ENCODE measurements at places on chromosomes 6 and 20.

DNA sequence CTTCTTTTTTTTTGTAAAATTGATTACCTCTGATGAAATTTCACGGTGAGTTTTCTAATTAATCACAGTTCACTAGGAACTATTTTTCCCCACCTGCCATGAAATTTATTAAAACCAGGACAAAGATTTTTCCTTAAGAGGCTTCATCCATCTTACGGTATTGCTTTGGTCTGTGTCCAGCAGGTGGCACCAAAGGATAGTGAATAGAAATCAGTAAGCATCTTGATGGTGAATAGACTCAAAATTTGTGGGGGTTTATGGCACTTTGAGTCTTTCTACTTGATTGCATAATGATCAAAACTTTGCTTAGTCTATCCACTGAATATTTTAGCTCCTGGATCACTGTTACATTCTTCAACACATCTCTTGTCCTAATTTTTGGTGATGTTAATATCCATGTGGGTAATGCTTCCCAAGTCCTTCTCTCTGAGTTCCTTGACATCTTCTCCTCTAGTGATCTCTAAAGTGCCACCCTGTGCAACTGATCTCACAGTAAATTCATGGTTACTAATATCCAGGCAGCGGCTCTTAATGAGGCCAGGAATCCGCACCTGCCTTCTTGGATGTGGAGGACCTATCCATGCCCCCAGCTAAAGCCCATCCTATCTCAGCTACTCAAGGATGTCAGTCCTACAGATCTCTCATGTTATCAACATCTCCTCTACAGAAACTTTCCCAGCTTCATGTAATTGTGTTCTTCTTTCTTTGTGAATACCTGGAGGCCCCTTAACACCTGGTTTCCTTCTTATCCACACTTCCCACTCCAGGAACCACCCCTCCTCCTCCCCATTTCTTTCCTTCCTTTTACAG, 54.5 kb downstream of the STMND1 start:
- peak; percentile 3 for DNase-seq

GRCh38 chr6:138964012-138964411, 24.0 kb downstream of the REPS1 start:
- no peak for DNase-seq

- no peak for DNase-seq
These were observed 12.8 kb upstream of the KHDRBS2 start for GRCh38 chr6:62298745-62299392.

DNA sequence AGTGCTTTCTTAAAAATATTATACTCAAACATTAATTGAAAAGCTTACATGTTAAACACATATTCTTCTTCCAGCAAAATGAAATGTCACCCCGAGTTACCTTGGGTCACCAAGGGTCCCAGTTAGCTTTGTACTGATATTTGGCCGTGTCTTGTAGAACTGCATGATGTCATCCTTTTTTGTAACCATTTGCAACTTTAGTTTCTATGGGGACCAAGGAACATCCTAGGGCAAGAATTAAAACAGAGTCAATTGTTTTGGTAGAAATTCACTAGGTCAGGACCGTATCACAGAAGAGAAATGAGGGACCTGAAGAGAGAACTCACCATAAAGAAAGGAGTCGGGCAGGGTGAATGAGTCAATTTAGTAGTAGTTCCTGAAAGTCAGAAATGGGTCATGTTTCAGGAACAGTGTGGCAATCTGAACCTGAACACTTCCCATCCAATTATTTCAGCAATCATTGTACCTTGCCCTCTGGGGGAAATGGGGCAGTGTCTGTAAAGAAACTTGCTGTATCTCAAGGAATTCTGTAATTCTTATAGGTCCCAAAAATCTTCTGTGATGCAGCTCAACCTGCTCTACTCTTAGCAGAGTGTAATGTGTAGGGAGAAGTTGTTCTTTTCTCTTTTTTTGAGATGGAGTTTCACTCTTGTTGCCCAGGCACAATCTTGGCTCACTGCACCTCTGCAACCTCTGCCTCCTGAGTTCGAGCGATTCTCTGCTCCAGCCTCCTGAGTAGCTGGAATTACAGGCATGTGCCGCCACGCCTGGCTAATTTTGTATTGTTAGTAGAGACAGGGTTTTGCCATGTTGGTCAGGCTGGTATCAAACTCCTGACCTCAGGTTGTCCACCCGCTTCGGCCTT, 5.3 kb upstream of the AKAP7 start:
- DNase-seq: no peak

- no peak for DNase-seq
These were observed 15.4 kb downstream of the ENPP3 start for GRCh38 chr6:131652472-131652871.

GRCh38 chr20:57546956-57547649, 13.8 kb upstream of the PCK1 start:
- DNase-seq: no peak

GRCh38 chr20:50521221-50522052, 11.3 kb downstream of the PTPN1 start:
- no peak for DNase-seq

DNA sequence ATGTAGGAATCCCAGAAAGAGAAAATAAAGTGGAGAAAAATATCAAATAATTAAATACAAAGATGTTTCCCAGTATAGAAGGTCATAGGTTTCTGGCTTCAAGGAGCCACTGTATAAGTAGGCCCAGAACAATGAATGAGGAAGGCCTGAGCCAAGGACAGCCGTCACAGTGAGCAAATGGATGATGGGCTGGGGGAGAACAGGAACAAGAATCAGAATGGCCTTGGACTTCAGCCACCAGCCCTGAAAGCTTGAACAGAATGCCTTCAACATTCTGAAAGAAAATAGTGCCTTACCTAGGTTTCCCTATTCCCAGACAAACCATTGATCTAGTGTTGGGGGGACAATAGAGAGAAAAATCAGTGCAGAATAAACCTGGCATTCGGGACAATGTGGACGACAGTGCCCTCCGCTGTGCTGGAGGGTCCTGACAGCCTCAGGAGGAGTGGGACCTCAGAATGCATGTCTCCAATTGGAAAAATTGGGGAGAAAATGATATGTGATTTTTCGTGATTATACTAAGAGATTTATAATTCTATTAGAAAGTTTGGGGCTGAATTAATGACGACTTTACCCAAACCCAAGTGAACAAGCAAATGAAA, 333.9 kb upstream of the AGPAT4 start:
- no peak for DNase-seq

- DNase-seq: no peak
These were observed 146.6 kb downstream of the BCAS1 start for GRCh38 chr20:53923566-53924369.

- no peak for DNase-seq
These were observed 191.4 kb downstream of the ADGRB3 start for GRCh38 chr6:68826501-68826900.

DNA sequence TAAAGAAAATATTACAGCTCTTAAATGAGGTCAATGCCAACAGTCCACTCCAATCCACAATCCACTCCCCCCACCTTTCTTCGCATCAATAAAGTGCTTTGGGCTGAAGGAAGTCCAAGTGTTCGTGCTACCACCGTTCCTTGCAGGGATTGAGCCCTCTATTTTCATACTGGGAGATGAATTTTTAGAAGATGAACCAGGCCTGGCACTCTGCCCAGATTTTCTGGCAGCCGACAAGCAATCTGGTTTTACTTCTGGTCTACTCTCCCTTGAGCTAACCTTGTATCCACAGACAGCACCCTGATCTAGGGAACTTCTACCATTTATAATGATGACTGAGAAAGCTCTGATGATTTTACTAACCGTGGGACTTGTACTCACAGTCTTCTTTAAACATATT, 72.3 kb downstream of the BTBD9 start:
- DNase-seq: no peak

DNA sequence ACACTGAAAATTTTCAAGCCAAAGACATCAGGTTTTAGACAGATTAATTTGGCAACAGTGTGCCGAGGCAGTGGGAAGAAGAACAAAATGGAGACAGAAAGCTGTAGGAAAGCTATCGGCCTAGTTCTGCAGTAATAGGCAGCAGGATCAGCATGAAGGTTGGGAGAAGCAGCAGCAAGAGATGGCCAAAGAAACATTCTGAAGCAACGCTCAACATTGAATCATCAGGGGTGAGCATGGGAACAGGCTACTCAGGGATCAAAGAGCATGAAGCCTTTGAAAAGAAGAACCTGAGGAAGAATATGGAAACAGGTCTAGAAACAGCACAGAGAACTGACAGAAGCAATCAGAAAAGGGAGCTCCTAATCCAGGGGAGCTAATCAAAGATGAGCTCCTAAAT, 7.1 kb upstream of the DST start:
- DNase-seq: no peak

- no peak for DNase-seq
These were observed 1590.1 kb downstream of the HACE1 start for GRCh38 chr6:103269581-103269980.

DNA sequence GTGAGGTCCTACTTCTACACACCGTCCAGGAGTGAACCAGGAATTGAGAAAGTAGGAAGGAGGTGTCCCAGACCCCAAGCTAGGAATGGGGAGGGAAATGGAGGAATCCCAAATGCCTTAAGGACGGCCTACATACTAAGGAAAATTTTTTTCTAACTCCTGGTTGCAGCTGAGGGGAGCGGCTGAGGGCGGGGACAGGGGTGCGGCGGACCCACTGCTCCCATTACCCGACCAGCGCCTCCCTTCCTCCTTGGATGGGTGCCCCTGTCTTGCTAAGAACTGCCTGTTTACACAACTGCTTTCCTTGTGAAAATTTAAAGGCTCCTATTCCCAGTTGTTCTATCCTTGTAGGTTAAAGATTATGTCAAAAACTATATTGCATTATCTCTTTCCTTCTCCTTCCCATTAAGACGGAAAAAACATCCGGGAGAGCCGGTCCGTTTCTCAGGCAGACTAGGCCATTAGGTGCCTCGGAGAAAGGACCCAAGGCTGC, 699 bp upstream of the HSPA1B start:
- peak; percentile 17 for DNase-seq

DNA sequence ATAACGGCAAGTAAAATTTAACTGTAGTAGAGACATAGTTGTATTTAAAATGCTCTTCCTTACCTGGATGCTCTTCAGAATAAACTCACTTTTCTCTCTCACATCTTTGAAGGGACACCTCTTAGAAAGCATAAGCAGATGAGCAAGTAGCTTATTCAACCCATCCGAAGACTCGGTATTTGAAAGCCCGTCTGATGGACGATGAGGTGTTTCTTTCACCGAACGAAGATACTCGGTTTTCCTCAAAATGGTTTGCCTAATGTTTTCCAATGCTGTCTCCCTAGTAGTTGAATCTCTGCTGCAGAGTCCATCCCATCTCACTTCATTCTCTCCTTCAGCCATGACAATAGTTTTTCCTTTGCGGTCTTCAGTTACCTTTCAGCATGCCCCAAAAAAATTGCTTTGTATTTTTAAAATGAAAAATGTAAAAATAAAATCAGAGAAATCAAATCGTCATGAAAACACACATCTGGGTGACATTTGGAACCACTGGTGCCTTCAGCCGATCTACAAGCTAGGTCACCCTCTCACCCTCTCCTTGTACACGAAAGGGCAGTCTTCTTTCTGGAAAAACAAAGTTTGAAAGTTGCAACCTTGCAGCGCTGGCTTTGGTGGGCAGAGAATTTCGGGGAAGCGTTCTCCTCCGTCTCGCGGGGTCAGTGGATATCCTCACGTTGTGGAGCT, 772 bp downstream of the SESN1 start:
- DNase-seq: no peak

- no peak for DNase-seq
These were observed 12.7 kb downstream of the STX11 start for GRCh38 chr6:144162977-144163376.

GRCh38 chr6:128508588-128509296, 11.7 kb downstream of the PTPRK start:
- no peak for DNase-seq

- DNase-seq: no peak
These were observed 120.8 kb downstream of the OR2B2 start for GRCh38 chr6:27791182-27791943.

GRCh38 chr6:35203152-35203670, 10.5 kb upstream of the SCUBE3 start:
- DNase-seq: no peak

DNA sequence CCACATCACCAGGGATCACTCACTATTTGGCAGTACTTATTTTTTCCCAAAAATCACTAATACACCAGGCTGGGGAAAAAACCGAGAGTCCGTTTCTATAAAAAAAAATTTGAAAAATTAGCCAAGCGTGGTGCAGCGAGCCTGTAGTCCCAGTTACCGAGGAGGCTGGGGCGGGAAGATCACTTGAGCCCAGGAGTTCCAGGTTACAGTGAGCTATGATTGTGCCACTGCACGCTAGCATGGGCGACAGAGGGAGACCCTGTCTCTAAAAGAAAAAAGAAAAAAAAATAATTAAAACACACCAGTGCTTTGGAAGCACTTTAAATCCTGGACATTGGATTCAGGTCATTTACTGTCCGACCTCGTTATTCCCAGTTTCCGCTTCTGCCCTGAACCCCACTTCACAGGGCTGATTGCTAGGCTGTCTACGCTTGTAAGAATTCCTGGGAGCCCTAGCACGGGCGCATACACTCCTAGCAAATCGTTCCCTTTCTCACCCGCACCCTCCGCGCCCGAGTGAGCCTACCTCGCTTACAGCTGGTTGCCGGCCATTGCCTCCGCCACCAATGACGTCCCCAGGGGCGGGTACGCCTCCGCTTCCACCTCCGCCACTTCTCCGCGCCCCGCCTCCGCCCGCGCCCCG, at the start of gene TPMT:
TPMT (minus strand) TSS at position 571 of the 643 bp plus-strand sequence. CDS start 5,950 bp downstream, outside the sequence.
- no peak for DNase-seq

DNA sequence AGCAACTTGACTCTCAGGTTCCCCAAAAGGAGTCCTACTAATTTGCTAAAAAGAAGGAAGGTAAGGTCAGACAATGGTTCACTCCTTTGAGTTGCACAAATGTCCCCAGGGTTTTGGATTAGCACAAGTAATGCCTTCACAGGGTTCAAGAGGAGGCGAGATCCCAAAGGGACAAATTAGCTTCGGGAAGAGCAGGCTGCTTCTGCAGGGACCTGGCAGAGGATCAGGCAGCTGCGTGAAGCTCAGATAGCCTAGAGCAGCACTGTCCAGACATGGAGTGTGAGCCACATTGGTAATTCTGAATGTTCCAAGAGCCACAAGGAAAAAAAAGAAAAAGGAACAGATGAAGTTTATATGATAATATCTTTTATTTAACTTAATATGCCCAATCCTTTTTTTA, 115.4 kb downstream of the CFAP61 start:
- DNase-seq: no peak

GRCh38 chr6:146664871-146665360, 66.1 kb downstream of the ADGB start:
- DNase-seq: no peak

All from stimulated activated CD8-positive, alpha-beta memory T cell treated with anti-CD3 and anti-CD28 coated beads, Interleukin-7, amount 100 ng/mL, for 4 hours (primary cell).